ENCODE measurements at places on chromosomes 13 and 19. TPM values are rescaled to one million over a fixed set of nuclear protein-coding genes. Genes with fewer than 3 reads are reported as not detected.

- DNase-seq = no peak
Measured at GRCh38 chr19:18460900-18461299, 23.0 kb upstream of the ISYNA1 start.

DNA sequence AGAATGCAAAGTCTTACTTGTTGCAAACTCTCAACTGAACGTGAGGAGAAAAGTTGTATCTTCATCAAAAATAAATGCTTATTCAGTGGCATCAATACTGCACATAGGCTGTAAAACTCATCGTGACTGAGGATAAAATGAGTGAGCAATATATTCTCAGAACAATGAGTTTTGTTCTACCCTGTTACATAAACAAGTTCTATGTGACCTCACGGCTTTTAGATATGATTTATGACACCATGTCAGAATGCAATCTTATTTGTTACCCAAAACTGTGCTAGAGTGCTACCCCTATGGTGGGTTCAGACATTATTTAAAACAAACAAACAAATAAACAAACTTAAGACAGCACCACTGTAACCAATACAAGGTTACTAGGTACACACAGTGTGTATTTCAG, 55.4 kb downstream of the FOXO1 start:
- DNase-seq = no peak

DNA sequence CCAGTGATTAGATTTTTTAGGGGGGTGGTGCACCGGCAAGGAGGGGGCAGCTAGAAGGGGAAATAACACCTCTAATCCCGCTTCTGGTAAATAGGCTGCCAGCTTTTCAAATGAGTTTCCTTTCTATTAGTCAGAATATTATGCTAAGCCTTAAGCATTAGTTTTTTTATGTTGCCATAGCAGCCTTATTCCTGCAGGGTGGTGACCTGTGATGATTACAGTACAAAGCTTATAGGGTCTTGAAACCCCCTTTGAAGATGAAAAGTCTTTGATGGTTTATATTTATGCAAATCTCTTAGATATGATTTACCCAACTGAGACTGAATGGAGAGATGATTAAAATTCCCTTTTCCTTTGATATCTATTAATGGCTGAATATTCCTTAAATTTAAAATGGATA, 109.8 kb downstream of the ZIC5 start:
- DNase-seq = no peak

GRCh38 chr19:46299004-46299509, 2.2 kb downstream of the HIF3A start:
- peak; percentile 97 for DNase-seq

- no peak for DNase-seq
Measured at GRCh38 chr13:109058087-109058486, 428.7 kb downstream of the MYO16 start.

DNA sequence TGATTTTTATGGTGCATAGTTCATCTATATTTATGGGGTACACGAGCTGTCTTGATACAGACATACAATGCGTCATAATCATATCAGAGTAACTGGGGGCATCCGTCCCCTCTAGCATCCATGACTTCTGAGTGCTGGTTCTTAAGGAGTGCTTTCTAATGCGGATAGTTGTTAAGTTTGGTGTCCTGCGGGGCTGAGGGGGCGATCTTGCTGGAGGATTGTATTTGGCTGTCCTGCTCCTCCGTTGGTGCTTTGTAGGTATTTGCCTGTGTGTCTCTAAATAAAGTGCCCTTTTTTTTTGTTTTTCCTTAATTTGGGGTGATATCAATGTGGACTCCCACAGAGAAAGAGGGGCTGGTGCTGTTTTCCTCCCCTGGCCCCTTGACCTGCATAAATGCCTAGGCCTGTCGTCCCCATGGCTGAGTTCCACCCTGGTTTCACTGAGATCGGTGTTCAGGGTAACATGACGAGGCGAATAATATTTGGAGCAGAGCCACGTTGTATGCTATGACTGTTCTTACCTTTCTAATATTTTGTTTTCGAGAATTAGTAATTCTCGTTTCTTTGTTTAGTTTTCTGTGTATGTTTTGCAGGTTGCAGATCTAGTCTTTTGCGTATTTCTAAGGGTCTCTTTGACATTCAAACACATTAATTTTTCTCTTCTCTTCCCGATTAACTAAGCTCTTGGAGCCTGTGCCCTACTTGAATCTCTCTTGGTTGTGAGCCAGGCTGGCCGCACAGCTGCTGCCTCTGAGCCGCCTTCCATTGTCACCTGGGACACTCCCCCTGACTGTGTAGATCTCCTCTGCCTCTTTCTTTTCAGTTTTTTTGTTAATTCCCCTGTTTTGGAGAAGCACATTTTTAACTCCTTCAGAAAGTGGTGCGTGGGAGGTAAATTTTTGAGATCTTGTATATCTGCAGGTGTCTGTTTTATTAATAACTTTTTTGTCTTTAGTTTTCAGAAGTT, 100.3 kb downstream of the ARHGEF7 start:
- DNase-seq = no peak

DNA sequence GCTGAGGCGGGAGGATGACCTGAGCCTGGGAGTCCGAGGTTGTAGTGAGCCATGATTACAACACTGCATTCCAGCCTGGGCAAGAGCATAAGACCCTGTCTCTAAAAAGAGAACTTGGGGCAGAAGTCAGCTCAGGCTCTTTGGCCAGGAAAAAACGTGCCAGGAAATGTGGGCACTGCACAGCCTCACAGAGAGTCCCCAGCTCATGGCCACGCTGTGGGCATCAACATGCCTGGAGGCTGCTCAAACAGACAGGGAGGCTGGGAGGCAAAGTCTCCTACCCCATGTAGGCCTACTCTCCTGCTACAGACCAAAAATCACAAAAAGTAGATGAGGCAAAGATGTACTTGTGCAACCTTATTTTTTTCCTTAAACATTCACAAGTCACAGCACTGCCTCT, 49.4 kb downstream of the PEPD start:
- DNase-seq = no peak

DNA sequence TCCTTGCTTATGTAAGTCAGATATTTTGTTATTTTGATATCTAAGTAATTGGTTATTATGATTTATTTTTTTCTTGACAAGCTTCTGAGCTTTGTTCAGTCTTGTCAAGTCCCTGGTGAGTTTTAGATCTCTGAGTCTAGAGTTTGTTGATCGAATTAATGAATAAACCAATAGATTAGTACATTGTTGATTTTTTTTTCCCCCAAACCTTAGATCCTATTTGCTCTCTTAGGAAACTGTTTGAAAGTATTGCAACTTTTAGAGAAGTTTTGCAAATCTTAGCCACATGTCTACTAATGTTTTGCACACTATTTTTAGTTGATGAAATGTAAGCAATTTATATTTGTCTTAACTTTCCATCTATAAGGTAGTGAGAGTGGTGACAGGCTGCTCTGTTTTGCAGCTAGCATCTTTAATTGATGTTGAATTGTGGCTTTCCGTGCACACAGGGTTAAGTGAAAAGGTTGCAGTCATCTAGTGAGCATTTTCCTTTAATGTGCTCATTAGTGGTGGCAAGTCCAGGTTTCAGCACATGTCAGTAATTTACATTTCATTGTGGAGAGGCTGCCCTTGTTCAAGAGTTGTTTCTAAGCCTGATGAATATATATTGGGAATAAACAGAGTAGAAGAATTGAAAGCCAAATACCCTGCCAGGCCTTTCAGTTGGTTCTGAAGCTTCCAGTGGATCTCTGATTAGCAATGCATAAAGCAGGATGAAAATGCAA, 86.3 kb downstream of the PCCA start:
- DNase-seq = no peak

- DNase-seq = no peak
Measured at GRCh38 chr13:98575904-98576199, 1.1 kb downstream of the STK24 start.

GRCh38 chr13:110479215-110479545, 82.3 kb downstream of the RAB20 start:
- DNase-seq = no peak

MCEMP1 gene
- 2.2 TPM for total RNA-seq

TMEM145 gene
- total RNA-seq = not detected
